ENCODE measurements at places on chromosomes 4 and X.

DNA sequence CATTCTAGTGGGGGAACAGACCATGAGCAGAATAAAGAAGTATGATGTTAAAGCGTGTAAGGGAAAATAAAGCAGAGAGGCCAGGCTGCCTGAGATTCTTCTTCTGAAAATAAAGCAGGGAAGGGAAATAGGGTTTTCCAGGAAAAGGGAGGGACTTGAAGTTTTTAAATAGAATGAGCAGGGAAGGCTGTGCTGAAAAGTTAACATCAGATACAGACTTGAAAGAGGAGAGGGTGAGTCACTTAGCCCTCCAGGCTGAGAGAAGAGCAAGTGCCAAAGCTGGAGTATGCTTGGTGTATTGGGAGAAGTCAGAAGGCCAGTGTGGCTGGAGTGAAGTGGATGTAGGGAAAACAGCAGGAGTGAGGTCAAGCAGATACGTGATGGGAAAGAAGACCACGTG lies 10.0 kb upstream of the PLK4 start:
- no peak for DNase-seq

GRCh38 chrX:57044245-57044644 lies 48.9 kb upstream of the SPIN3 start:
- DNase-seq, result no peak

- DNase-seq, result no peak
Measured at GRCh38 chr4:93791570-93792195, 36.9 kb upstream of the ATOH1 start.

GRCh38 chr4:95293014-95293413 lies 255.8 kb downstream of the UNC5C start:
- no peak for DNase-seq

GRCh38 chr4:10181745-10182445 lies 65.3 kb upstream of the WDR1 start:
- DNase-seq, result no peak

- DNase-seq, result no peak
Measured at GRCh38 chr4:1775731-1776500, 17.2 kb upstream of the FGFR3 start.

DNA sequence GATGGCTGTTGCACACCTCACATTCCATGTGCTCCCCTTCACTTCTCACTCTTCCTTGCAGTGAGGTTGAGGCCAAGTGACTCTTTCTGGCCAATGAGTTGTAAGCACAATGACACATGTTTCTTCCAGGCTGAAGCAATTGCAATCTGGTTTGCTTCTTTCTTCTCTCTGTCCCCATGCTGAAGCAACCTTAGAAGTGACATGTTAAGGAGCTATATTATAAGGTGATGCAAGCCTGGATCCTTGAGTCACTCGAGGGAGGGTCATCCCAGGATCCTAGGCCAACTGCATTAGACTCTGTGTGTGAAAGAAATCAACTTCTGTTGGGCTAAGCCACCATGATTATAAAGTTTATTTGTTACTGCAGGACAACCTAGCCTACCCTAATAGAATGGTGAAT lies 45.5 kb upstream of the HS3ST1 start:
- DNase-seq, result no peak

GRCh38 chr4:113614414-113614813 lies 147.1 kb downstream of the CAMK2D start:
- no peak for DNase-seq

GRCh38 chr4:145061318-145061920 lies 36.6 kb downstream of the ANAPC10 start:
- no peak for DNase-seq

DNA sequence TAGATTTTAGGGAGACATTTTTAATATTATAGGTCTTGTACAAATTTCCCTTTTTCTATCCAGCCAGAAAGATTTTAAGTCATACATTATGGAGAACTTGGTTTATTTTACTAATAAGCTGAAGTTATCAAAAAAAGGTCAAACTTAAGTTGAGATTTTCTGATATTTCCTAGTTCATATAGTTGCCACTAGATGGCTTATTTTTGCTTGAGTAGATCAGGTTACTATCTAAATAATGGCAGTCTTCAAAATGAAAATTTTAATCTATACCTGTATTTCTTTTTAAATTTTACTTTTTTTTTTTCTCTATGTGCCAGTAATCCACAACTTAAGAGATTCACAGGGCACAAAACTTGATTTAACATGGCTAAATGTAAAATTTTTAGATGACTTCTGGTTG lies 52.3 kb downstream of the USP9X start:
- DNase-seq, result no peak

DNA sequence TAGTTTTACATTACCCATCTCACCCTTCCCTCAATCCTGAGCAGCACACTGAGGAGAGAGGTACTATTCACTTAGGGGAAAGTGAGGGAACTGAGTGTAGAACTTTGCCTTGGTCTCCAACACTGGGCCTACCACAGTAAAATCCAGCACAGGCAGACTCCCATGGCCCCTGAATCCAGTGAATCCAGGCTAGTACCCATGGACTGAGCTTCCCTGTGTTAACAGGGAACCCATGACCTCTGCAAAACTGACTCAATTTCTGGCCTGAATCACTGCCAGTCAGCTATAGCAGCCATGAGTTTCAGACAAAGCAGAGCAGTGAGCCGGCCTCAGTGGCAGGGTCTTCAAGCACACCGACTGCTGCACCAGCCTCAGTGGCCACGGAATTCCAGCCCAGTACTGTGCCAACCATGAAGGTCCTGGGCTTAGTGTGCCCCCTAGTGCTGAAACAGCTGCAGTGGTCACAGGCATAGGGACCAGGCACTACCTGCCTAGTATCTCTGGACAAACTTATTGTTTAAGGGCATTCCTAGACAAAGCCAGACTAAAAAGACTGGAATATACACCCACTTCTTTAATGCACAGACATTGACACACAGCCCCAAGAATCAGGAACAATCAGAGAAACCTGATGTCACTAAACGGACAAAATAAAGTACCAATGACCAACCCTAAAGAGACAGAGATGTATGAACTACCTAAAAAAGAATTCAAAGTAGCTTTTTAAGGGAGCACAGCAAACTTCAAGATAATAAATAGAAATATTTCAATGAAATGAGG lies 127.4 kb upstream of the RPL34 start:
- no peak for DNase-seq

DNA sequence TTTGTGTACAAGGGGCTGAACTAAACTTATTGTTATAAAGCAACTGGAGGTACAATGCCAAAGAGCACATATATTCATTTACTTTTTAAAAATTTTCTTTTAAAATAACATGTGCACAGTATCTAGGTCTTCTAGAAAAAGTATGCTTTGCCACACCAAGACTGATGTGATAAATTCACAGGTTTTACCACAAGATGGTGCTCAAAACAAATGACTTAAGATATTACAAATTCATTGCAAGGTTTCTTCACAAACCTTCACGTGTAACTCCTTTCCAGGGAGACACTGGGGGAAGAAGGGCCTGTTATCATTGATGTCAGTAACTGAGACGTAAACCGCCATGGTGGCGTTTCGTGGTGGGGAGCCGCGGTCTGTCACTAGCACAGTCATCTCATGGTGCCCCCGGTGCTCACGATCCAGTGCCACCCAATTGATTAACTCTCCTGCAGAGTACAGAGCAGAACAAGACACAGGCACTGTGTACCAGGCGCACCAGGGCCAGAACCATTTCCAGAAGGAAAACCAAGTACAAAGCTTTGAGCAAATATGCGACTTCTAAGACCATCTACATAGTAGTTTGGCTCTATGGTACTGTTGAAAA lies 162.2 kb downstream of the DCHS2 start:
- no peak for DNase-seq

- DNase-seq, result peak; percentile 18
Measured at GRCh38 chr4:76194325-76194724, 19.3 kb downstream of the SCARB2 start.

DNA sequence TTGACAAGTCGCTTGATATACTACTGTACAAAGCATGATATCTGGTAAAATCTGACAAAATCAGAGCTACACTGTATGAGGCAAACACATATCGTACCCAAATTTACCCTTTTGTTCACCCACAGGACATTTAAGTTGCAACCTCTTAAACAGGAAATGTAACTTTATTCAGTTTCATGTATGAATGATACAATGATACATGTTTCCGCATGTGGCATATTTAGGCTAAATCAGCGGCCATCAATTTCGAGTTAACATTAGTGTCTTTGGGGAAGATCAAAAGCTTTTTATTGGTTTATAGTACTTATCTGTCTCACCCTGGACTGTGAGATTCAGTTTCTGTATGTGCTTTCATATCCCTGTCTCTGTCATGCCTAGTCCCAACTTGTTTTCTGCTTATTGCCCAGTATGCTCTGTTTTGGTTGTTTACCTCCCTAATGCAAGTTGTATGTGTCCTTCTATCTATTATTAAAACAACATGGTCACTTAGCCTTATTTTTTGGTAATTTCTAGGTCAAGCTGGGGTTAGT lies 97.3 kb upstream of the HPRT1 start:
- DNase-seq, result no peak

DNA sequence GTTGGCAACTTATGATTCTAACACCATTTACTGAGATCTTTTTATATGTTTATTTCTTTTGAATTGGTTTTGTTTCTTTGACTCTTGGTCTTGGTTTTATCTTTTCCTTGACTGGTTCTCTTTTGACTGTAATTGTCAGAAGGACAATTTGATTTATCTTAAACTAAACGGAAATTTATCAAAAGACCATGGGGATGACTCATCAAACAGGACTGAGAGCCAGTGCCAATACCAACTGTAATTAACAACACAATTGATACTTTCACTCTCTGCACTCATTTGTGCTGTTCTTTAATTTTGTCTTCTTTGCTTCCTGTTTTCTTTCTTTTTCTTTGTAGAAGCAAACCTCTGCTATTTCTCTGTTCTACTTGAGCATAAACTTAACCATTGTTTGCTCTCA lies 776.8 kb downstream of the CCSER1 start:
- no peak for DNase-seq

DNA sequence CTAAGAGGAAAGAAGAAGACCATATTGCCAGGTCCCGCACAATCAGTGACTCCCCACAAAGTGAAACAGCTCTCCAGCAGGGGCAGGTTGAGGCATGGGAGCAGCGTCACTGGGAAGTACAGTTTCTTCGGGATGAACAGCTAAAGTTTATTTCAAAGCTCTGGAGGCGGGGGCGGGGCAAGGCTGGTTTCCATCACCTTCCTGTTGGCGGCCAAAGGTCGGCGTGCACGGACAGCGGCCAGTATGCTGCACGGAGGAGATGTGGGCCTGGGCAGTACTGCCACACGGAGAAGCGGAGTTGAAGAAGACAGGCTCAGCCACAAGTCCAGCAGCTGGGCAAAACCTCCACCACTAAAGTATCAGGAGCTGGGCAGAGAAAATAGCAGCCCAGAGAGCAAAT lies 951 bp upstream of the ZNF518B start:
- DNase-seq, result no peak

GRCh38 chr4:158811216-158811540 lies 42.4 kb downstream of the FNIP2 start:
- DNase-seq, result no peak

DNA sequence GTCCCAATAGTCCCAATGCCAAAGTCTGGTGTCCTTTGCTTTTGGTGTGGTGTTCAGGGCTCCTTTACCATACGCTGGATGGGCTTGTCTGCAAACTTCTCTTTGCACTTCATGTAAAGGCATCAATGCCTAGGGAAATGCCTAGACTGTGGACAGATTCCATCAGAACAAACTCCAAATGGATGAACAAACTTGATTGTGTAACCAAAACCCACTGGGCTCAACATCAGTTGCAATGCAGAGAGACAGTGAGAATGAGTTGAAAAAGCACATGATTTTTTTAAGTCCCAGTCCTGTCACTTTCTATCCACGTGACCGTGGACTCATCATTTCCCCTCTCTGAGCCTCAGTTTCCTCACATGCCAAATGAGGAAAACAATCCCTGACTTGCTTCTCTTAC lies 4.9 kb downstream of the ATP1B4 start:
- no peak for DNase-seq

- DNase-seq, result no peak
Measured at GRCh38 chr4:95167805-95168204, 381.0 kb downstream of the UNC5C start.

- DNase-seq, result peak; percentile 87
Measured at GRCh38 chr4:2787230-2788100, 5.4 kb upstream of the SH3BP2 start.

GRCh38 chrX:74510401-74510800 lies 89.1 kb downstream of the SLC16A2 start:
- no peak for DNase-seq
